ENCODE measurements at places on chromosomes 2 and 18. TPM values are rescaled to one million over a fixed set of nuclear protein-coding genes. Genes with fewer than 3 reads are reported as not detected.

Gene INO80B
- 36.0 TPM for total RNA-seq

Gene VAMP8
- 49.9 TPM for total RNA-seq

Gene MC5R
- not detected for total RNA-seq

DNA sequence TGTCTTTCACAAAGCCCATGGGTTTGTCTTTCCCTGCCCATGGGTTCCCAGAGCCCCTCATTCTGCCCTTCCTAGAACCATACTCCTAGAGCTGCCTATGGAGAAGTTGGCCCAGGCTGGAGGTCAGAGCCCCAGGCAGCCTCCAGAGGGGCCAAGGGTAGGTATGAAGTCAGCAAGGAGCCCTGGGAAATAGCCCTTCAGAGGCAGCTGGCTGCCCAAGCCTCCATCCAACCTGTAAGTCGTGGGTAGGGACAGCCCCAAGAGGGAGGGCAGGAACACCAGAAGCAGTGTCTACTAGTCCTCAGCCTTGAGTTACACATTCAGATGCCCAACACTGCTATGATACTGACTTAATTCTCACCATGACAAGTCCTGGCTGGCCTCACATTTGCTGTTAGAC is 49.5 kb downstream of the TMEM247 start:
- no peak overlapping the region for H3K4me3 ChIP-seq
- no peaks in the 10 kb centered on the region for H3K27me3 ChIP-seq
- no peaks in the 10 kb centered on the region for H3K36me3 ChIP-seq
- no peak for DNase-seq
- H3K27ac ChIP-seq: no peak overlapping the region
- no peaks in the 10 kb centered on the region for H3K4me1 ChIP-seq

DNA sequence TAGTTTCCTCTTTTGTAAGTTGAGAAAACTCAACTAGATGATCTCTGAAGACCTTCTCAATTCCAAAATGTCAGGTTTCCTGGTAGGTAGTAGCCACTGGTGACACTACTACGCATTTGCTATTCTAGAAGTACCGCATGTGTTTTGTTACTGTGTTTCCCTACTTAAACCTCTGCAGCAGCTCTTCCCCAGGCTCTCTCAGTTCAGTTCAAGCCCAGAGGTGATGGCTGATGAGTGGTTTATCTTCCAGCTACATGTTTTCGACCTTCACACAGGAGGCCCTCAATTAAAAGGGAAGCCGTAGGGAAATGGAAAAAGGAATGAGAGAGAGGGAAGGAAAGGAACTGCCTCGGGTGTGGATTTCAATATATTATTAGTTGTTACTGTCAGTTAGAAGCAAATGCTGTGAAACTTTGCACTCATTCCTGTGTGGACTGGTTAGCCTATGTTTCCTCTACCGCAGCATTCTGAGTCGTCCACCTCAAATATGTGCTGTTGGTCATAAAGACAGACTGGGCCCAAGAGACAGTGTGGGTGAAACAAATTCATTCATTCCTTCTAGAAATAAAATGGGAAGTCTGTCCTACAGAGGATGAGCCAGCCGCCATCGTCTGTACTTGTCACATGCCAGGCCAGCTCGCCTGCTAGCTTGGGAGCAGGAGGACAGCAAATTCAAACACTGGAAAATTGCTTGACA is 455.2 kb upstream of the RAB12 start:
- peak overlapping the region; percentile 37 for H3K27ac ChIP-seq
- H3K4me1 ChIP-seq: peaks cover 5% of the 10 kb centered on the region
- DNase-seq: no peak

DNA sequence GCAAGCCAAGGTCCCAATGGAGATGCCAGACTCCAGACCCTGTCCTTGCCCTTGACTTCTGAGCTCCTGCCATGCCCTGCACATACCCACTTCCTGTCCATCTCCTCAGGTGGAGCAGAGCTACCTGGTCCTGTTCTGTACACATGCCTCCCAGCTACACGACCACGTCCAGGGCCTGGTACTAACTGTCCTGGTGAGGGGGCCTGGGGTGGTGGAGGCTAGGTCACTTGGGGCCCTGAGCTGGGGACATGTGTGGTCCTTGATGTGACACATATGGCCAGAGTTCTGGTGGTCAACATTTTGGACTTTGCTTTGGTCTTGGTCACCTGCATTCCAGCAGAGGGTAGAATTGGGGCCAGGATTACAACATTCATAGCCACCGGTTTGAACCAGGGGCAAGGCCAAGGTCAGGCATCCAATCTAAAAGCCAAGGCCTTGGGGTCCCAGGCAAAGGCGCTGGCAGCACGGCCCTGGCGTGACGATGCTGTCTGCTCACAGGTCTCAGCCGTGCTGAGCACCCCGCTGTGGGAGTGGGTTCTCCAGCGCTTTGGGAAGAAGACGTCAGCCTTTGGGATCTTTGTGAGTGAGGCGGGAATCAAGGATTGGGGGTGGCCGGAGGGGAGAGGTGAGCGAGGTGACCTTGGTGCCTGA is 12.6 kb downstream of the MFSD2B start:
- DNase-seq: no peak
- peaks cover 12% of the 10 kb centered on the region for H3K4me1 ChIP-seq
- H3K36me3 ChIP-seq: no peaks in the 10 kb centered on the region
- no peaks in the 10 kb centered on the region for H3K27me3 ChIP-seq

DNA sequence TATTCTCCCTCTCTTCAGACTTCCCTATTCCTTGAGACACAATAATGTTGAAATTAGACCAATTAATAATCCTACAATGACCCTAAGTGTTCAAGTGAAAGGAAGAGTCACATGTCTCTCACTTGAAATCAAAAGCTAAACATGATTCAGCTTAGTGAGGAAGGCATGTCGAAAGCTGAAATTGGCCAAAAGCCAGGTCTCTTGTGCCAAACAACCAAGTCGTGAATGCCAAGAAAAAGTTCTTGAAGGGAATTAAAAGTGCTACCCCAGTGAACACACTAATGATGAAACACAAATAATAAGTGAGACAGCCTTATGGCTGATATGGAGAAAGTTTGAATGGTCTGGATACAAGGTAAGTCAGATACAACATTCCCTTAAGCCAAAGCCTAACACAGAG is 115.4 kb downstream of the PXDN start:
- no peaks in the 10 kb centered on the region for H3K27me3 ChIP-seq
- DNase-seq: peak; percentile 98
- peak overlapping the region; percentile 17 for H3K4me3 ChIP-seq
- H3K27ac ChIP-seq: peak overlapping the region; percentile 44
- H3K4me1 ChIP-seq: peaks cover 50% of the 10 kb centered on the region

GRCh38 chr2:25545899-25546298 is 127.5 kb downstream of the DTNB start:
- H3K4me3 ChIP-seq: no peak overlapping the region
- H3K27ac ChIP-seq: no peak overlapping the region
- H3K4me1 ChIP-seq: peaks cover 7% of the 10 kb centered on the region
- no peaks in the 10 kb centered on the region for H3K36me3 ChIP-seq

- no peak overlapping the region for H3K4me3 ChIP-seq
- no peak for DNase-seq
- no peaks in the 10 kb centered on the region for H3K4me1 ChIP-seq
- H3K27me3 ChIP-seq: peaks cover 10% of the 10 kb centered on the region
These were observed 449.1 kb downstream of the TNS1 start for GRCh38 chr2:217553679-217554078.

- peaks cover 24% of the 10 kb centered on the region for H3K36me3 ChIP-seq
- H3K4me1 ChIP-seq: peaks cover 6% of the 10 kb centered on the region
- H3K27ac ChIP-seq: no peak overlapping the region
- H3K4me3 ChIP-seq: no peak overlapping the region
- DNase-seq: no peak
- no peaks in the 10 kb centered on the region for H3K27me3 ChIP-seq
These were observed 66.6 kb downstream of the DIS3L2 start for GRCh38 chr2:232028071-232028470.

Measured in MCF 10A (cell line).